ENCODE measurements at places on chromosomes 3 and 15. TPM values are rescaled to one million over a fixed set of nuclear protein-coding genes. Genes with fewer than 3 reads are reported as not detected.

DNA sequence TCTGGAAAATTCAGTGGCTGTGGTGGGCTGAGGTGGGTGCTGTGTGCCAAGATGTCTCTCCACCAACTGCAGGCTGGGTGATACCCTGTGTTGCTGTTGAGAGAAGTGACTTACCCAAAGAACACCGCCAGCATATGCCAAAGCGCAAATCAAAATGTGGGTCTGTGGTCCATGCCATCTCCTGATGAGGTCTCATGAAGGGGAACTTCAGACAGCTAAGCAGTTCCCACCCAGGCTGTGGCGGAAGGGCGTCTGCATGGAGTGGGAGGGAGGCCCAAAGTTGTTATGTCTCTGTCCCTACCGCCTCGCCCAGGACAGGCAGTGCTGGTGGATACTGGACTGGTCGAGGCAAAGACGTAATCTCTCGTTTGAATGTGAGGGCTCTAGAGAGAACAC is 70.9 kb upstream of the PLXNA1 start:
- no peak for DNase-seq

GRCh38 chr15:100083572-100083971 is 258.2 kb downstream of the ADAMTS17 start:
- no peak for DNase-seq

DNA sequence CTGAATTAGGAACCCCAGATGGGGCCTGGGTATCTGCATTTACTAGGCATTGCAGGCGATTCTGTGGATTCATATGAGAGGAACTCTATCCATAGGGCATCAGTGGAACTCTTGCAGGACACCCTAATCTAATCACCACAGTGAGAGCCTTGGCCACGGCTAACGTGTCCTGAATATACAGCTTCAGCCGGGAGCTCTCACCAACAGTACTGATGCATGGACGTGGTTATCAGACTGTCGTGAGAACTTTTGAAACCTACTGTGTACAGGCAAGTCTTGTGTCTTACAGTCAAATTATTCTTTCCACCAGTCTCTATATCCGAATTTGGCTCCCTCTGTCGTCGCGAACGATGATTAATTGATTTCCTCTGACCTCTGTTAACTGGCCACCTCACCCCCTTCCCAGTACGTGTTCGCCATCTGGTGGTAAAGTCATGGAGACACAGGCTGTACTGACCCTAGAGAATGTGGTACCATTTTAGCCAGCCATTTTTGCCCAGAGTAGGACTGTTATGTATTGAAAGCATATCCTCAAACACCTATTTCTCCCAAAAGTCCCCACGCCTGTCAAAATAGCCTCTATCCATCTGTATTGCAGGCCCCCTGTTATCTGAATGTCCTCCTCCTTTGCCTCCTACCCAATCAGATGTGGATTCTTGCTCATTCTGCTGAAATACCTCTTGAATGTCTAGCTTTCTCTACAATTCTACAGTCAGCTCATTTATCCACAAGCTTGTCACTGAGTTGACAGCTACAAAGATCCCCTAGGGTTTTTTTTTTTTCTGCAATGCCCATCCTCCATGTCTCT is 39.7 kb downstream of the GLDN start:
- no peak for DNase-seq

- no peak for DNase-seq
Measured at GRCh38 chr15:31387479-31388118, 61.0 kb downstream of the KLF13 start.

DNA sequence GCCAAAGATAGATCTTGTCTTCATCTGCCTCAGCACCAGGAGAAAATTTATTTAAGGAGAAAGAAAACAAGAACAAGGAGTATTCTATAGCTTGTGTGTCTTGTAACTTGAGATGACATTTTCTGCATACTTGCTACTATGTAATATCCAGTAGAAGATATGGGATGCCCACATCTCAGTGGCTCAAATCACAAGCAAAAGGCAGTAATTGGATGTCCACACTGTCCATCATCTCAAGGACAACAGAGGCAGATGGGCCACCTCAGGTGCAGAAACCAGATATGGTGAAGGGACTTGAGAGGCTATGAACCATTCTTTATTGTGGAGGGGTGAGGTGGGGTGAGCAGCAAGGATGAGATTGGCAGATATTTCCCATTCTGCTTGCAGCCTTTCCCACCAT is 309.0 kb downstream of the GBE1 start:
- no peak for DNase-seq

DNA sequence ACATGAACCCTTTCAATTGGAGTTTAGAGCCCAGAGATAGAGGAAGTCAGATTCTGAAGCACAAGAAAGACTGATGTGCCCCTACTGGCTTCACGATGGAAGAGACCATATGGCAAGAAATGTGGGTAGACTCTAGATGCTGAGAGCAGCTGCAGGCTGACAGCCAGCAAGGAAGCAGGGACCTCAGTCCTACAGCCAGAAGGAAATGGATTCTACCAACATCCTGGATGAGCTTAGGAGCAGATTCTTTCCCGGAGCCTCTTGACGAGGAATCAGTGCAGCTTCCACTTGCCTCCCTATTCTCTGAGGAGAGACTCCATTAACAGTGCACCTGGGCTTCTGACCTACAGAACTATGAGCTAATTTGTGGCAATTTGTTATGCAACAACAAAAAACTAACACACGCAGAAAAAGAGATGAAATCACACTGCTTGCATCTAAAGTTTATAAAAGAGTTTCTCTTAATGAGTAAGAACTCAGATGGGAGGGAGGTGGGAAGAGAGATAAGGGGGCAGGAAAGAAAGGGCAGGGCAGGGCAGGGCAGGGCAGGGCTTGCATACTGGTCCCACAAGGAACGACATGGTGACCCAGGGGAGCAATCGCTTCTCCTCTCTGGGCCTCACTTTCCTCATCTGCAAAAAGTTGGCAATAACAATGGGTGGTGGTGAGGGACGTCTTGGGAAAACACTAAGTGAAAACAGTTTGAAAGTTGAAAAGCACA is 440.9 kb downstream of the FOXP1 start:
- DNase-seq = no peak

- peak; percentile 81 for DNase-seq
Measured at GRCh38 chr15:58066042-58066867, 744 bp upstream of the ALDH1A2 start.

Gene GOLIM4
- 54.0 TPM for total RNA-seq

Gene FEZF2
- total RNA-seq = not detected

All from lower lobe of right lung (tissue), 2 donors.